ENCODE measurements at places on chromosomes 5 and 9.

- no peak for DNase-seq
These were observed 48.6 kb upstream of the GABRA1 start for GRCh38 chr5:161799316-161799715.

GRCh38 chr5:6469836-6470235, 21.2 kb downstream of the UBE2QL1 start:
- DNase-seq, result no peak

DNA sequence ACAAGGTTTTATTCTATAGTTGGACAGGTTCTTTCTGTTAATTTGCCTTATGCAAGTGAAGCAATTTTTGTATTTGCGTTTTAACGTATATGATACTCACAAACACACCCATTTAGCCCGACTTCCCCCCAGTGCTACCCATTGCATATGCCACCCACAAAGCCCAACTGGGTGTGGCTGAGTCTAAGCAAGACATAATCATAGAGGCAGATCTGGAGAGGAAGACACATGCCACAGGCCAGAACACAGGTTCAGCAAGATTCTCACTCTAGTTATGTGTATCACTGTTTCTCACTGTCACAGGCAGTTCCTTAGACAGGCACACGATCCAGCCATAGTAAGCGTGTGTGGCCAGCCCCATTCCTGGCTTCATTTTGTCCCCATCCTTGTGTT, 29.0 kb upstream of the PUM3 start:
- DNase-seq, result no peak

DNA sequence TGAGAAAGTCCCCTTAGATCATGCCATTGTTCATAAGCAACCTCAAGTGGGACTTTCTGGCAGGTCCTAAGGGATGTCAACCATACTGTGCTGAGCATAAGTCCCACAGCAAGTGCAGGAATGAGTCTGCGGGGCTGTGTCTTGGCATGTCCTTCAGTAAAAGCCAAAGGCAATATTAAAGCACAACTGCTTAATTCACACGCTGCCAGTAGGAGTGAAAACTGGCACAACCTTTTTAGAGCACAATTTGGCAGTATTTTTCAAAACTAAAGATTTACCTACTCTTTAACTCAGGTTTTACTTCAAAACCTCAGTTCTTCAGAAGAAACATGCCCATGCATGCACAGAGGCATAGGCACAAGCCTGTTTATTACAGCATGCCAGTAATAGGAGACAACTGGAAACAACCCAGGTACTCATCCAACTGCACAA, 24.4 kb upstream of the SMAD5 start:
- DNase-seq, result no peak

GRCh38 chr5:38417658-38418017, 138.8 kb downstream of the LIFR start:
- no peak for DNase-seq

DNA sequence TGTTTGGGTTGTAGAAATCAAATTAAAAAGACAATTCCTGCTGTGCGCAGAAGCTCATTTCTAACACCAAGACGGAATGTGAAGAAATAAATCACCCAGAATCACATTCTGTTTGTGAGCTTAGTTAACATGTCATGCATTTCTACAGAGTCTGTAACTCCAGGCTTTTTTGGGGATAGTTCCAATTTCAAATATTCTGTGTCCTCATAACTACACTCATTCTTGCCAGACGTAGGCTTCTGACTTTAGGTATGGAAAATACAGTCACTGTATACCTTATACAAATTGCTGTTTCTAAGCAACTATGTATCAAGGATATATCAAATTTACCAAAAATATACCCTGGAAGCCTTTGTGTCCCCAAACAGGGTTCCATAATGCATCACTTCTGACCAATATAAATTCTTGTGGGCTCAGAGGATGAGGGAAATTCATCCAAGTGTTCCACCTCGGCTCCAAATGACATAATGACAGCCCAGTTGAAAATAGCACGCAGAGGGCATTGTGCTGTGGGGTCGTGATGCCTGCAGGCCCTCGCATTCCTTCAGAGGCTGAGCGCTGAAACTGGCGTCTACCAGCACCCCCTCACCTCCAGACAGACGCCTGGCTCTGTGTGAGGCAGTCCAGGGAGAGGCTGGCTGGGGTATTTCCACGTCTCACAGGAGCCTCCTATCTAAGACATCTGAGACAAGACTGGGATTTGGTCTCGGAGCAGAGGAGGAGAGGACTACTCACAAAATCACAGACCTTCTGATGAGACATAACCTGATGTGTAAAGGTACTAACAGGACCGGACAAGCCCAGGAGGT, 79.8 kb downstream of the KLF4 start:
- DNase-seq, result no peak

DNA sequence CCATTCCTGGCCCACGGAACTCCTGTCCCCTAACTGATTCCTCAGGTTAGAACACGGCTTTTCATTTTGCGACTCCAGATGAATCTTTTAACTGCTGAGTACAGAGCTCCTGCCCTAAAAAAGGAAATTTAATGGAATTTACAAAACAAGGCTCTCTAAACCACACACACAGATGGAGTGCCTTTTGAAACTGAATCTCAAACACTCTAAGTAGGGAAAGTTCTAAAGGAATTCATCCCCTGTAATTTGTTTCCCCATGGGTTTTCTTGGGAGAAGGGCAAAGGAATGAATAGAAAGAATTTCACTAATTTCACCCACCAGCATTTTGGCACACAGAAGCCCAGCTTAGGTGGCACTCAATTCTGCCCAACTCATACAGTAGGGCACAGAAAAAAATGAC, 106.5 kb downstream of the THBS4 start:
- no peak for DNase-seq

GRCh38 chr5:143102411-143102810, 301.1 kb downstream of the NR3C1 start:
- DNase-seq, result no peak

DNA sequence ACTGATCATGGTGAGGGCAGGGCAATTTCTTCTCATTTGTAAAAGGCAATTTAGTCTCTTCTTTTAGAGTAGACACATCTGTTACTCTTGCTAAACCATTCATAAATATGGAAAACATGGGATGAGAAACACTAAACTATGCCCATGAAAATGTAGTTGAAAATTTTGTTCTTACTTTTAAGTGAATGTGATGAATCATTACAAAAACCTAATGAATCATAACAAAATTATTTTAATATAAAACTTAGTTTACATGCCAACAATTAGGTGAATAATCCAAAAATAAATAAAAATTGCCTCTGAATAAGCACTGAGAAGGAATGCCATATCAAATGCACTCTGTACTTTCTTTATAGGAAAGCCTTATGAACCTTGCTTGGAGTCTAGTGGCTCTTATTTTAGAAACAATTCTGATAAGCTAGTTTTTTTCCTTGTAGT, 297.7 kb upstream of the EFNA5 start:
- no peak for DNase-seq

DNA sequence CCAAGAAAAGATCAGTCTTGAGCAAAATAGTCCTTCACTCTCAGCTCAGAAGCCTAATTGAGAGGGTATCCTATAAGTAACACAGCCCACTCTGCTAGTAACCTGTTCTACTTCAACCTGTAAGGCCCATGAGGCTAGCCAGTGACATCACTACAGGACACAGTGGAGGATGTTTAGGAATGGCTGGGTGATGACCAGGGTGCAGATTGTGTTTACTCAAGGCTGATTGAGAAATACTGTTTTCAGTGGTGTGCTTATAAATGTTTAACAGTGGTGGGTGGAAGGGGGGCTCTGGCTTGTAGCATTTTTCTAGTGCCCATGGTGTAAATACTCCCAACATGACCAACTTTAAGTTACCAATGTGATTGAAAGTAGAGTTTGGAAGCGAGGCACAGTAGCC, 159.8 kb upstream of the CCDC152 start:
- no peak for DNase-seq
